HS-5 (cell line): ENCODE measurements at places on chromosomes 2 and 18.

- DNase-seq: no peak
Observed at GRCh38 chr2:231781798-231782726, 980 bp upstream of the PDE6D start.

GRCh38 chr2:239188536-239188935, 212.3 kb downstream of the HDAC4 start:
- no peak for DNase-seq

DNA sequence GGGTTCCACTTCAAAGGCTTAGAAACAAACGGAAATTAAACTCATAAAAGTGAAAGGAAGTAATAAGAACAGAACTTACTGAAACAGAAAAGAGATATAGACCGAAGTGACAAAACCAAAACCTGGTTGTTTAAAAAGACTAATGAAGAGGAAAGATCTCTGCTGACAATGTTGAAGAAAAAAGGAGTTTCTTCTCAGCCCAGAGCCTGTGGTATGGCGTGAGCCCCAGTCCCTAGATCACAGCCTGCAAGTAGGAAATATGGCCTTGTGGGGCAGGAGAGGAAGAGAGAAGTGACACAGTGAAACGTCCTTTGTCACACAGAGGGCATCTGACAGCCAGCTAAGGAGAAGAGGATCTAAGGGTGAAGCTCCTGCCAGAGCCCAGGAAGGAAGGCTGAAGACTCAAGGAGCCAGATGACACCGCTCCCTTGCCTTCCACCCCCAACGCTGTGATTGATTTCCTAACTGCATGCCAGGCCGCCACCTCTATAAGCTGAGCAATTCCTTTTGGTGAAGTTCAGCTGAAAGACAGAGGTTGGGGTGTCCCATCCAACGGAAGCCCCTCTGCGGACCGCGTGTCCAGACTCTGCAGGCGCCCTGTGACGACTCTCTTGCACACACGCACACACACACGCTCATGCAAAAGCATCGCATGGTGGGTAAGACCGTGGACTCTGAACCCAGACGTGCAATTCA, 141.1 kb downstream of the HDAC4 start:
- DNase-seq: no peak

- DNase-seq: no peak
Observed at GRCh38 chr2:38533180-38533579, 69.5 kb downstream of the HNRNPLL start.

GRCh38 chr18:741931-742512, 29.6 kb upstream of the ENOSF1 start:
- peak; percentile 10 for DNase-seq

DNA sequence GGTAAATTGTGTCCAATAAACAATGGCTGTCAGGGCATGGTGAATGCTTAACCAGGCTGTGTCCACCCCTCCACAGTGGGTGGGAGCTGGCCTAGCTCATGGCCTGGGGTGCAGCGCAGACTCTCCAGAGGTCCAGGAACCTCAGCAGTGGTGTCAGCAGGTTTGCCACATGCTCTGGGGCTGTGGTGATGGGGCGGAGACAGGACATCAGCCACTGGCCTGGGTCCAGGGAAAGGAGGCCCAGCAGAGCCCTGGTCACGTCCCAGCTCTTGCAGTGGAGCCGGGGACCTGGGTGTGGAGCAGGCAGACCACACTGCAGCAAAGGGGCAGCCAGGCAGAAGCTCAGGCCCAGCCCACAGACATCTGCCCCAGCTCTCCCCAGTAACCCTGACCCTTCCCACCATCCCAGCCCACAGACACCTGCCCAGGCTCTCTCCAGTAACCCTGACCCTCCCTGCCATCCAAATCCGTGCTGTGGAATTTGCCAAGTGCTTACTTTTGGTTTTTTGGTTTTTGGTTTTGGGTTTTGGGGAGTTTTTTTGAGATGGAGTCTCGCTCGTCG, 13.8 kb upstream of the KIF1A start:
- DNase-seq: no peak

DNA sequence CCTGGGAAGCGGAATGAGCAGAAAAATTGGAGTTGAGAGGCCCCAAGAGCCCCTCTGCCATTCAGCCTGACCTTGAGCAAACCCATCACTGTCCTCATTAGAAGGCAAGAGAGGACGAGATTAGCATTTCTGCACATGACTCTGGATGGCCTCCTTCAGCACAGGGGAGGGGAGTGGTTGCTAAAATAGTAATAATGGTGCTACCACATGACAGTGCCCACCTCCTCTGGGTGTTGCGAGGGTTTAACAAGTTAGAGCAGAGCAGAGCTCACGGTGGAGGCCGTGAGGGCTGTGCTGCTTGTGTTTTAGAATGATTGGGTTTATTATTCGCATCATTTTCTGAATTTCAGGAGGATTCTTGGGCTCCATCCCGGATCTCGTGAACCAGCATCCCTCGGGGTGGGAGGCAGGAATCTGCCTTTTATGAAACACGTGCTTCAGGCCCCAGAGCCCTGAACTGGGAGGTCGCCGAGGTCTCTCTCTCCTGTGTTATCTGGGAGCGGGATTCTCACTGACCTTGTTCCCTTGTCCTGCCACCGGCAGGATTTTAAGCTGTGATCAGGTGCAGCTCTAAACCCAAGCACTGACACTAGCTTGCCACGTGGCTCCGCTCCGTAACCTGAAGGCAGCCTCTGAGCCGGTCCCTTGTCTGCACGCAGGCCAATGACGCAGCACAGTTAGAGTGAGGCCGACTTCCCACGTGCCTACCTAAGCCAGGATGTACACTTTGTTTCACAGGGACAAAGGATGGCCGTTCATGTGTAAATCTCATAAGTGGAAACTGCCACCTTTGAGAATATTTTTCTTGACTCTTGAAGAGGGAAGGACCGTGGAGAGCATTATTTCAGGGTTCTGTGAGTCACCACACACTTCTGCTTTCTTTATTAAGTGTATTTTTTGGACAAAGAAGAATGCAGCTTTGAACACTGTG, 142.3 kb downstream of the ACOXL start:
- DNase-seq: no peak

- DNase-seq: no peak
Observed at GRCh38 chr2:1511455-1511854, 98.2 kb downstream of the TPO start.

DNA sequence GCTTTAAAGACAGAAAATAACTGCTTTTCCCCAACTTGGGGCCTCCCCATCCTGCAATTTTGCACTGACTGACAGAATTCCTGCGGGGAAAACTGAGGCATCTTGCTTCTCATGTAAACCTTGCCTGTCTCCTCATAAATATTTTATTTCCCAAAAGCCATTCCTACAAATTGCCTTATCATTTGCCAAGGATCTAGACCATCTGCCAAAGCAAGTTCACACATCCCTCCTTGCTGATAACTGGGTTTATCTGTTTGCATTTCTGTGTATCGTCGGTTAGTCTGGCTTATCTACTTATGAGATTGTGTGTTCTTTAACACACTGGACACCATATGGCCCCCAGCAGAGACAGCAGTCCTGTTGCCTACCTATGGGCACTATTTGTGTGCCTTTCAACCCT, 3.0 kb upstream of the CNGA3 start:
- DNase-seq: no peak

GRCh38 chr2:186195696-186196095, 290.4 kb upstream of the ZC3H15 start:
- no peak for DNase-seq

DNA sequence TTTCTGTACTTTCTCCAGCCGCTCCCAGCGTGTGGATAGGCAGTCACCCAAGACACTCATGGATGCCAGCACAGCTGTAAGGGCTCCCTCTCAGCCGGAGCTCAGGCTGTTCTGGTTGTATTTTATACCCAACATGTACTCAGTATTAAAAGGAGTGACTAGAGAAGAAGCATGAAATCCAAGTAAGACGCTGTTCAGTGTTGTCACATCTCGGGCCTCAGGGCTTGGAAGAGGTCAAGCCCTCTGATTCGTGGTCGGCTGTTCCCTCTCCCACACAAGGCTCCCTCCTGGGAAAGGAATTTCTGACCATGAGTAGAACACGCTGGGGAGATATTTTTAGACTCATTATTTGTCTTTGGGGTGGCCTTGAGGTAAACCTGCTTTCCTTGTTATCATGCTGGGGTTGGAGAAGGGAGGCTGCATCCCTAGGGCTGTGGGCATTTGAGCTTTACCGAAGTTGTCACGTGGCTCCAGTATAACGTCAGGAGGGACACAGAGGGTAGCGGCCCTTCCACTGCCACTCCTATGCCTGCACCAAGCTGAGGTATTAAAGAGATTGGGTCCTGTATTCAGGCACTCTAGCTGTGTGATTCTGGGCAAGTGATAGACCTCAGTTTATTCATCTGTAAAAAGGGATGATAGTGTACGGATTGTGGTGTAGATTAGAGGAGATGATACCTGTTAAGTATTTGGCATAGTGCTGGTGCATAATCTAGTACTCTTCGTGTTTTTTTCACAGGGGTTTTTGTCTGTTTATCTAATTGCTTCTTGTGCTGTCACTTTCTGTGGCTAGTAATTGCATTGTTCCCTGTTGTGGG, 34.1 kb downstream of the HK2 start:
- peak; percentile 19 for DNase-seq

- DNase-seq: no peak
Observed at GRCh38 chr2:150391779-150392178, 95.7 kb downstream of the RND3 start.

- DNase-seq: no peak
Observed at GRCh38 chr2:235139956-235140800, 188.4 kb downstream of the SH3BP4 start.

DNA sequence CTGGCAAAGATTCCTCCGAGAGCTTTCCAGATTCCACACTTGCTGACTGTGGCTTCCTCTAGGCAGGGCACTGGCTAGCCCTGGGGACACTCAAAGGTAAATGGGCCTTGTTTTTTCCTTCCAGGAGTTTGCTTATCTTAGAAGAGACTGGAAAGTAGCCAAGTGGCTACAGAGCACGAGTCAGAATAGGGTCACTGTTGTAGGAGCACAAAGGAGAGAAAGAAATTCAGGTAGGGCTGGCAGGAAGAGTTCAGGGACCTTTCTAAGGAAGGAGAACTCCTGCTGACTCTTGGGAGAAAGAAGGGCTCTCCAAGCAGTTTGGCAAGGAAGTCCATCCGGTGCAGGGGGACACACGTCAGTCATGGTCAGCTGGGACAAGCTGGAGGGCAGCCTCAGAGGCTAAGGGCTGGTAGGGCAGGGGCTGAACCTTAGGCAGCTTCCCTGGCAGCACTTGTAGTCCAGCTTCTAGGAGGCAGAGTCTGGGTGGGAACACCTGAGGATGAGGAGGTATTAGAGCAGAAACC, 39.5 kb downstream of the NIFK start:
- no peak for DNase-seq

DNA sequence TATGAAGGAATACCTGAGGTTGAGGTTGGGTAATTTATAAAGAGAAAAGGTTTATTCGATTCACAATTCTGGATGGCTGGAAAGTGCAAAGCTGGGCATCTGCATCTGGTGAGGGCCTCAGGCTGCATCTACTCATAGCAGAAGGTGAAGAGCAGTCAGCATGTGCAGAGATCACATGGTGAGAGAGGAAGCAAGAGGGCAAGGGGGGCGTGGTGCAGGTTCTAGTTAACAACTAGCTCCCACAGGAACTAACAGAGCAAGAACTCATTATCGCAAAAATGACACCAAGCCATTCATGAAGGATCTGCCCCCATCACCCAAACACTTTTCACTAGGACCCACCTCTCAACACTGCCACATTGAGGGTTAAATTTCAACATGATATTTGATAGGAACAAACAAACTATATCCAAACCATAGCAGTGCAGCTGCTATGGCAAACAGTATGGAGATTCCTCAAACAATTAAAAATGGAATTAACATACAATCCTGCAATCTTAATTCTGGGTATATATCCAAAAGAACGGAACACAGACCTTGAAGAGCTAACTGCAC, 72.8 kb upstream of the LDLRAD4 start:
- no peak for DNase-seq

DNA sequence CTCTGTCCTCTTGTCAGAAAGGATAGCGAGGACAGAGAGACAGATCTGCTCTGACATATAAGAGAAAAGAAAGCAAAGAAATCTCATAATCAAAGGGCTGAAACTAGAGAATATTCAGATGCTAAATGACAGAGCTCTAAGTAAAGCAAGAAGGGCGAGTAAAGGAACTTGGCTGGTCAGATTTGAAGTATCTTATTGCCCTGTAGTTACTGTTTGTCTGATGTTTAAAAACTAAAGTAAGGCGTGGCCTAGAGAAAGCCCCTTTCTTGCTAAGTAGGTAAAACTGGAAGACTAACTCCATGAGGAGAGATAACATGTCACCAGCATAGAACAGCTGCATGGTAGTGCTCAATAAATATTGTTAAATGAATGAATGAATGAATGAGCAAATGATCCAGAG, 70.0 kb downstream of the CRACDL start:
- peak; percentile 18 for DNase-seq

DNA sequence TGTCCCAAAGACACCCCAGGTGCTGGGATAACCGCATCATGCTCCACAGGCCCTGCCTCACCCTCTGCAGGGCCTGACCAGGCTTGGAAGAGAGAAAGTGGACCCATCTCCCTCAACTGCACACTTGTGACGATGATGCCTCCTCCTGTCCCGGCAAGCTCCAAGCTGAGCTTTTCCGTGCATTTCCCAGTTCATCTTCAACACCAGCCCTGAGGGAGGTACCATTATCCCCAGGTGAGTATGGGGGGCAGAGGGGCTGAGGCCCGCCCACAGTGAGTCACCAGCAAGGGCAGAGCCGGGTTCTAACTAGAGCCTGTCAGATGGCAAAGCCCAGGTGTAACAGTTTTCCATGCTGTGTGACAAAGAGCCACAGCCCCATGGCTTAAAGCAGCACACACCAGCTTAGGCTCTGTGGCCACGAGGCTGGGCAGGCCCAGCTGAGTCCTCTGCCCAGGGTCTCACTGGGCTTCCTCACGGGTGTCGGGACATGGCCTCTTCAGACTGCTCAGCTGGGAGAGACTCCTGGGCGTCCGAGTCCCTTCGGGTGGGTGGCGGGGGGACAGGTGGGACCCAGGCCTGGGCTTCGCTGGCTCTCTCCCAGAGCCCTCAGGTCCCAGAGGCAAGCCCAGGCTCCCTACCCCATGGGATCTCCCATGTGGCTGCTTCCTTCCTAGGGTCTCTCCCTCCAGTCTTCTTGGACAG, 108.4 kb upstream of the OTOS start:
- DNase-seq: no peak

DNA sequence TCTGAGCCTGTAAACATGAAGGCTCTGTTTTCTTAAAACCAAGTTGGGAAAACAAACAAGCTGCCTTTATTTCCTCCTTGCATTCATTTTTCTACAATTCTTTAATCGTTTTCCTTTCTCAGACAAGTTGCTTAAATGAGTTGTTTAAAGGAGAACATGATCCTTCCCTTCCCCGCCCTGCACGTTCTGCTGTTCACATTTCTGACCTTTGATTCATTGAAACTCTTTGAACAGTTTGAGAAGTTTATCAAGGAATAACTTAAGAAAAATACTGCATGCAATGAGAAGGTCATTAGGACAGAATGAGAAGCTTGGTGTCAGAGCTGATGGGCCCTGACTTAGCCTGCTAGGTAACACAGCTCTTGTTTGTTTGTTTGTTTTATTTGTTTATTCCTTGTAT, 181.6 kb downstream of the PARD3B start:
- DNase-seq: no peak
